ENCODE measurements at places on chromosomes 2 and 18.

DNA sequence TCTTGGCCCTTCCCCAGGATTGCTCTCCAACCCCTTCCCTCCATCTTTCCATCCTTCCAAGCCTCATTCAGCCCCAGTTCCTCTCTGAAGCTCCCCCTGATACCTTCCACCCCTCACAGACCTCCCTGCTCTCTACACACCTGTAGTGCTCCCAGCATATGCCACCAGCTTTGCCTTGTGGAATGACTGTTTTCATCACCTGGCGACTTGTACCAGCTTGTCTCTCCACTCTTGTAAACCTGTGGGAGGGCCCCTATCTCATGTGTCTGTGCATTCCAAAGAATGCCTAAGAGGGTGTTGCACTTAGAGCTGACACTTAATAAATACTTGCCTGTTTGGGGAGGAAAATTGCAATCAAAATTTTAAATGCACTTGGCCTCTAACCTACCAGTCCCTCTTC lies 198.7 kb downstream of the BCL11A start:
- no peak for DNase-seq

- DNase-seq = no peak
Observed at GRCh38 chr2:23600346-23600745, 215.4 kb downstream of the KLHL29 start.

DNA sequence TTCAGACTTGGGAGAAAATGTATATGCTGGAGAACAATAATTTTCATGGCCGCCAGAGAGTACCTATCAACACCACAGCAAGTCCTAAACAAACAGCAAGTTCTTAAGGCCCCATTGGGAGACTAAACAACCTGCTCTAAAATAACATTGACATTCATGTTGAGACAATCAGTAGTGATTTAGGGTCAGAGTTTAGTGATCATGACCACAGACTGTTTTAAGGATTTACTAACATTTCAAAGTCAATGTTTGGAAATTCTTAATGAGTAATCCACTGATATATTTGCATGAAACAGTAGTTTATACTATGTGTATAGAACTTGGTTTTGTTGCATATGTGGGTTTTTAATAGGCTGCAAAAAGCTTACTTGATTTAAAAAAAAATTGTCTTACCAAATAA lies 34.7 kb downstream of the RASGRP3 start:
- DNase-seq = no peak

- no peak for DNase-seq
Observed at GRCh38 chr2:240304746-240305161, 130.7 kb upstream of the GPC1 start.

GRCh38 chr2:9757501-9758264 lies 85.6 kb upstream of the TAF1B start:
- no peak for DNase-seq

- DNase-seq = no peak
Observed at GRCh38 chr2:73031095-73031678, 40.3 kb downstream of the SFXN5 start.

DNA sequence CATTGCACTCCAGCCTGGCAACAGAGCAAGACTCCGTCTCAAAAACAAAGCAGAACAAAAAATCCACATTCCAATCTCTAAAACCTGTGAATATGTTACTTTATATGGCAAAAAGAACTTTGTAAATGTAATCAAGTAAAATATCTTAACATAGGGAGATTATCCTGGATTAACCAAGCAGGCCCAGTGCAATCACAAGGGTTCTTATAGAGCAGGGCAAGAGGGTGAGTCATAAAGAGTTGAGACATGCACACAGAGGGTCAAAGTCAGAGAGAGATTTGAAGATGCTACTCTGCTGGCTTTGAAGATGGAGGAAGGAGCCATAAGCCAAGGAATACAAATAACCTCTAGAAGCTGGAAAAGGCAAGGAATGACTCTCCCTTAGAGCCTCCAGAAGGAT lies 60.9 kb upstream of the SLC9A2 start:
- no peak for DNase-seq

- DNase-seq = no peak
Observed at GRCh38 chr2:31192851-31193392, 24.4 kb downstream of the CAPN14 start.

DNA sequence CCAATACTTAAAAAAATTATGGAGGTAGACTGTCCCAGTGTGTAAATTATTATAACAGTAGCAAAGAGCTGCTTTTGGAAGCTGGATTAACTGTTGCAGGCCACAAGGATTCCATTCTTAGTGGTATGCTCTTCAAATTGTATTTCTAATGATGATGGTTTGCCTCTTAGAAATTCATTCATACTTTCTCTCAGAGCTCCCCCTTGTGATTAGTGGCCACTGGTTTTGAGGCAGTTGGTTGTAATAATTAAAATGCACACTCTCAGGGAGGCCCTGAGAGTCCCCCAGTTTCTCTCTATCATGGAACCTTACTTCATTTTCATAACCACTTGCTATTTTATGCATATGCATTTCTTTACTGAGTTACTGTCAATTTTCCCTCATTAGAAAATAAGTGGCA lies 122.5 kb downstream of the PLA2R1 start:
- no peak for DNase-seq

GRCh38 chr2:10004401-10004800 lies 38.9 kb upstream of the KLF11 start:
- DNase-seq = no peak

- no peak for DNase-seq
Observed at GRCh38 chr2:31258351-31258750, 24.4 kb downstream of the EHD3 start.

DNA sequence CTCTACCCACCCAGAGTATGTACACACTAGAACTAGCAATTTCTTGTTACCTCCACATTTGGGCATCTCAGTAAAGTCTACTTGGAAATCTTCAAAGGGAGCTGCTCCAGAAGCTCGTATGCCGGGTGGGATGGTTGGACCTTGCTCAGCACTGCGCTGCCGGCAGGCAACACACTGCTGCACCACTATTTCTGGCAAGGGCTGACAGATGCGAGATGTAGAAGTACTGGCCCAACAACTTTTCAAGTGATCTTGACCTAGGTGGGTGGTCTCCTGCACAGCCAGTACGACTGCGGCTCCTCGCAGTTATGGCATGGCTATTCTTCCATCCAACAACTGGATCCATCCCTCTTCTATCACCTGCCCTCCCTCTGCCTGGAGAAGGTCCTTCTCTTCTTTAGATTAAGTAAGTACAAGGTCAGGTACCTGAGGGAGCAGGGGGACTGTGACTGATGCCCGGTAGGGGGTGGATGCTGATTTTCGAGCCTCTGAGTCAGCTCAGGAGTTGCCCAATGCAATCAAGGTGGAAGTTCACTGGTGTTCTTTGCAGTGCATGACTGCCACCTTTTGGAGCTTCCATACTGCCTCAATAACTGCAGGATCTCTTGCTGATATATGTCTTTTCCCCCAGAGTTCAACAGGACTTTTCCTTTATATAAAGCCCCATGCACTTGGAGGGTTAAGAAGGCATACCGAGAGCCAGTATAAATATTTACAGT lies 100.4 kb upstream of the SLC1A4 start:
- DNase-seq = no peak

DNA sequence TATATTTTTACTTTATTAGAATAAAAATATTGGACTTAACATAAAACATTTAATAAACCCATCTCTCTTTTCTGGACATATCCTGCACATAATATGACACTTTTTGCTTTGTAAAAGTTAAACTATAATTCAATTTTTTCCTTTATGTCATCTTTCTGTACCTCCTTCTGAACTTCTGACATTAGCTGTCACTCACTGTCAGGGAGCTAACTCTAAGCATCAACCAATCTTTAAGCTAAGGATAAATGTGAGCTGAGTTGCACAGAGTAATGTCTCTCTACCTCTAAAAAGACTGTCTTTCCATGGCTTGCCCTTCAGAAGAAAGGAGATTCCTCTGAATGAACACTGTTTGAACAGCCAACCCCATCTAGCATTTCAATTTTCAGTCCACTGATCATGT lies 948.6 kb upstream of the CHAC2 start:
- no peak for DNase-seq

- DNase-seq = no peak
Observed at GRCh38 chr2:176160251-176160985, 3.3 kb downstream of the HOXD3 start.

DNA sequence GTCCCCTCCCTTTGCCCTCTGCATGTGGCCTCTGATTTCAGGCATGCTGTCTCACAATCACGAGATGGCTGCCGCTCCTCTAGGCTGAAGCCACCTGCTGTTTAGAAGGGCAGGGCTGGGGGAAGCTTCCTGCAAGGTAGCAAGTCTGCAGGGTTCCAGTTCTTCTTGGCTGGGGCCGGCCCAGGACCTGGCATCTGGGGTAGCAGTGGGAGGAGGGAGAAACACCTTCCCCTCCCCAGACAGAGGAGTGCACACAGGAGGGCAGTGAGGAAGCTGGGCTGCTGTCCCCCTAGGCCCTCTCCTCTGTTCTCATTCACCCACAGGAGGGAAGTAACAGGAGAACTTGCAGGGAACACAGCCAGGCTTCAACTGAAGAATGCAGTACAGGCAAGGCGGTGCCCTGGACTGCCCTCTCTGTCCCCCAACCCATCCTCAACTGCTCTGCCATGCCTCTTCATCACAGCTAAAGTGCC lies 345.9 kb upstream of the HS6ST1 start:
- no peak for DNase-seq

DNA sequence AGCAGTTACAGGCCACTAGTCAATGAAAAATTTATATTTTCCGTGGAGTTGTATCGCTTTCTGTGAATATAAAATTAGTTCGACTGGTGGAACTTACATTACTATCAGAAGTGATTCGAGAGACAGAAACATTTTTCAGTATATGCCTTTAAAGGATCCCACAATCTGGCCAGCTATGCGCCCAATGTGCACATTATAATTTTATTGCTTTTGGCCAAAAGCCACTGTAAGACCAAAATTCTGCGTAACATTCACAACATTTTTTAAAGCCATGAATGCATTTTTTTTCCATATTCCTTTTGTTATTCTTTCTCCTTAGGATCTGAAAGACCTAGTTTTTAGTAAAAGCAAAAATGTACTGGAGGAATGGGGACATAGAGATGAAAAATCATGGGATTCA lies 131.0 kb upstream of the CHAC2 start:
- no peak for DNase-seq

DNA sequence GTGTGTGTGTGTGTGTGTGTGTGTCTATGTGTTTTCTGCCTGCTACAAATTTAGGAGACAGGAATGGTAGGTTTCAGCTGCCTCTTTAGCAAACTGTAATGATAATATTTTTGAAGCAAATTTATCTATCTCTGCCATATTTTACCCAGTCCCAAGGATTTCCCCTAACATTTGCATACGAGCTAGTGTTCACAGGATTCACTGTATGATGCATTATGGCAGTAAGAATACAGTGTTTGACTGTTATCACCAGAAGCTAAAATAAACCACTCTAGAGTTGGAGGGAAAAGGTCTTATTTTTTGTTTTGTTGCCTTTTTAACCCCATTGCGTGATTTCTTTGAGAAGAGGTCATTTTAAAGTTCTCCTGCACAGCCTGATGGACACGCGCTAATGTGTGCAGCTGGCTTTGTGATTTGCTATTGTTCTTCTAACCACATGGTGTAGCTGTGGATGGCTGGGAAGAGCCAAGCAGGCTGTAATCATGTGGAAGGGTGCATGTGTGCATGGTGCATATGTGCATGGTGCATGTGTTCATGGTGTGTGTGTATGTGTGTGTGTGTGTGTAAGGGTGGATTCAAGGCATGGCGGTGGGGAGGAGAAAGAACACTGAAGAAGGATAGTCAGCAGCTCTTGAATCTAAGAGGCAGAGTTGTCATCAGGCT lies 62.4 kb downstream of the PLB1 start:
- no peak for DNase-seq

DNA sequence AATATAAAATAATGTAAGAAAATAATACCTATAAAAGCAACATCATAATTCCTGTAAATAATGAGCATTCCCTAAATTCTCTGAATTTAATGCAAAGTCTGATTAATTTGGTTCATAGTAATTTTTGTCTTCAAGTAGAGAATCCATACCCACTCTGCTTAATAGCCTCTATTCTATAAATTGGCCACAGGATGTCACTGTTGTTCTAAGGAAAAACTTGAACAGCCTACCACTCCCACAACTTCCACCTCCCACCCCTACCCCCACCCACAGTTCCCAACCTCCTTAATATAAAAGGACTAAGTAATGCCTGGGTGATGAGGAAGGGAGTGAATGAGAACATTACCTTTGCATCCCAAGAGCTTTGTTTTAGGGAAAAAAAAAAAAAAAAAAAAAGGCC lies 27.2 kb upstream of the BBS5 start:
- no peak for DNase-seq

GRCh38 chr18:25093141-25093540 lies 258.8 kb downstream of the ZNF521 start:
- no peak for DNase-seq

DNA sequence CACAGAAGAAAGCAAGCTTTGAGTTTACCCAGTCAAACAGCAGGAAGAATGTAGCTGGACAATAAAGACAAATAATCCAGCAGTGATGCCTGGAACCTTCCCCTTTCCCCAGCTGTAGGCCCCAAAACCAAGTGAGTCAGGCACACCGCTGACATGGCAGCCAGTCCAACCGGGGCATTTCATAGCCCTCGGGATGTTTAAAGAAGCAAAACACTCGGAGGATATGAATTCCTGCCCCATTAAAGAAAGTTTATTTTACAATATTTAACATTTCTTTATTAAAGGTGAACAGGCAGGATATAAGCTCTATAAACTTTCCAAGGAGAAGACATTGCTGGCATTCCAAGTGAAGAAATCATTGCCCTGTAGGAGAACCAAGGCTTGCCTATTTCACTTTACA lies 507.6 kb upstream of the TNP1 start:
- no peak for DNase-seq

GRCh38 chr2:101725515-101726192 lies 28.1 kb downstream of the MAP4K4 start:
- no peak for DNase-seq

GRCh38 chr18:45169610-45170009 lies 445.7 kb upstream of the SLC14A2 start:
- DNase-seq = no peak

GRCh38 chr2:12300019-12300602 lies 416.6 kb upstream of the TRIB2 start:
- DNase-seq = no peak

DNA sequence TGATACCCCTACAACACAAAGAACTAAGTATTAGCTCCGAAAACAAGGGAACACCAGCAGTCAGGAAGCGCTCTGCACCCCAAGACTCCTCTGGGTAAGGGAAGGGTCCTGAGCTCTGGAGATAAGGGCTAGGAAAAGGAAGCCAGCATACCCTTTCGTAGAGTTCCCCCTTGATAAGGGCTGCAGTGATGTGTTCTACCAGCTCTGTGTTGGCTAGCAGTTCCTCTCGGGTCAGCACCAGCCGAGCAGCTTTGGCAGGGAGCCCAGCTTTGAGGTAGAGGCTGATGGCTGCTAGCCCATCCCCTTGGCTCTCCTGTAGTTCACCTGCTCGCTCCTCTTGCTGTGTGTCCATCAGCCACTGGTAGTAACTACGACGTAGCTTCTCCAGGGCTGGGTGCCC lies 18.9 kb downstream of the KRTCAP3 start:
- DNase-seq = no peak

GRCh38 chr2:46787364-46787763 lies 128.2 kb downstream of the MCFD2 start:
- no peak for DNase-seq

- no peak for DNase-seq
Observed at GRCh38 chr18:33132657-33133056, 307.9 kb downstream of the CCDC178 start.

GRCh38 chr18:59040770-59041148 lies 98.9 kb upstream of the SEC11C start:
- DNase-seq = no peak
